ENCODE measurements at places on chromosomes 4 and X.

- DNase-seq: no peak
Observed at GRCh38 chr4:25842229-25842845, 20.5 kb downstream of the SEL1L3 start.

DNA sequence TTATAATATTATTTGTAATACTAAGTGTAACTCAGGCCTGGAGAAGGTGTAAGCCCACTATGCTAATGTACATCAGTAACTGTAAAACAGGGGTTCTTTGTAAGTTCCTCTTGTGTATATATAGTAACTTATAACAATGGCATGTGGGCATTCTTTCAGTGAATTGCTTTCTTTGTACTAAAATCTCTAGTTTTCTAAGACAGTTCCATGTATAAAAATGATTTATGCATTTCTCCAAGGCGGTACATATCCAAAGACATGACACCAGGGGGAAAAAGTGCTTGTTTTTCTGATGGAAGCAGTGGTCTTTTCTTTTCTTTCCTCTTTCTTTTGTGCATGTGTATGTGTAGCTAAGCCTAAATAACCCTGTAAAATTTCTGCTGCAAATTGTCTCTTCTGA is 702.4 kb upstream of the GRID2 start:
- no peak for DNase-seq

DNA sequence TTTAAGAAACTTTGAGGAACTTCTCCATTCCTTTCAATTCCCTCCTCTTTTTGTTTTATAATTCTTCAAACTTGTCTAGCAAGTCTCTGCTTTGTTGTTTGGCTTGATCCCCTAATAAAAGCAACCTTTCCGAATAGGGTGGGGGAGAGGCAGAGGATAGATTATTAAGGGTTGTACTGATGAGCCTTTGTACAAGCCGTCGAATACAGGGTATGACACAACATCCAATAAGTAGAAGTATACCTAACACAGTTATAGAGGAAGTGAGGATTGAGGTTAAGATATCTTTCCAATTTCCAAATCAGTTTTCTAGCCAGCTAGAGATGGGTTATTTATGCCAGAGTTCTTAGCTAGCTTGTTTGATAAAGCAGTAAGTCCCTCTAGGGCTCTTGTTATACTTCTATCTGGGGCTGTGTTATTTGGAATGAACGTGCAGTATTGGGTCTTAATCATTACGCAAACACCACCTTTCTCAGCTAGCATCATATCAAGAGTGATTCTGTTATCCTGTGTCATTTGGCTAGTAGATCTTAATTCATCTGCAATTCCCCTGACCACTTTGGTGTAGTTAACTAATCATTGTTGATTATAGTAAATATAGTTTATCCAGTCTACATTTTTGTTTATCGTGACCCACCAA is 18.5 kb downstream of the METAP1 start:
- DNase-seq: no peak

DNA sequence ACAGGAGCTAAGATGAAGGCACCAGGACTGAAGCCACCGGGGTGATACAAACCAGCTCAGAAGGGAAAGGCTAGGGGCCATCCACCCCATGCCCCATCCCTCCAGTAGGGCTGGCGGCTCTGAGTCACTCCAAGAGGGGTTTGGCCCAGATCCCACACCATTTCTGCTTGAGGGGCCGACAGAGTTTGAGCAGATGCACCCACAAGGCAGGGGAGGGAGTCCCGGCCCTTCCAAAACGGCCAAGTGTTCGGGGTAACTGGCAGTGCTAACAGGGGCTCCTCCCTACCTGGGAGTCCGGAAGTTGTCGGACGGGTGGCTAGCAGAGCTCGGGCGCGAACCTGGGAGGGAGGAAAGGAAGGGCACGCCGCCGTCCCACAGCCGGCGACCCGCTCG is 412 bp downstream of the SLC10A3 start:
- DNase-seq: no peak

DNA sequence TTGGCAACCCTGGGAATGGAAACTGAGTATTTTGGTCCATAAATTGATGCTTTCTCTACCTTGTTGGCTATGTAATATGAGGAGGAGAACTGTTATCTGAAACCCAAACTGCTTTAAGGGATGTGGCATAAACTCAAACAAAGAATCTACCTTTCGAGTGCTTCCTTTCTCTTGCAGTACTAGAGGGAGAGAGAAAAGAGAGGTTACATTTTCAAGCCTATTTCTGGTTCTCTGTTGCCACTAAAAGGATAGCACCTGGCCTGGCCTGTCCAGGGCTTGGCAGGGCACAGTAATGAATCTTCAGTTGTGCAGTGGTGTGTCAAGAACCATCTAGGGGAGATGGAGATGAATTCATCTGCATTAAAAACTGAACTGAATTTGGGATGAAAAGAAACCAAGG is 308.6 kb downstream of the PTTG2 start:
- no peak for DNase-seq

GRCh38 chrX:108091878-108092291 is 307 bp downstream of the ATG4A start:
- DNase-seq: peak; percentile 15

GRCh38 chr4:80259817-80260216 is 6.6 kb upstream of the FGF5 start:
- no peak for DNase-seq

DNA sequence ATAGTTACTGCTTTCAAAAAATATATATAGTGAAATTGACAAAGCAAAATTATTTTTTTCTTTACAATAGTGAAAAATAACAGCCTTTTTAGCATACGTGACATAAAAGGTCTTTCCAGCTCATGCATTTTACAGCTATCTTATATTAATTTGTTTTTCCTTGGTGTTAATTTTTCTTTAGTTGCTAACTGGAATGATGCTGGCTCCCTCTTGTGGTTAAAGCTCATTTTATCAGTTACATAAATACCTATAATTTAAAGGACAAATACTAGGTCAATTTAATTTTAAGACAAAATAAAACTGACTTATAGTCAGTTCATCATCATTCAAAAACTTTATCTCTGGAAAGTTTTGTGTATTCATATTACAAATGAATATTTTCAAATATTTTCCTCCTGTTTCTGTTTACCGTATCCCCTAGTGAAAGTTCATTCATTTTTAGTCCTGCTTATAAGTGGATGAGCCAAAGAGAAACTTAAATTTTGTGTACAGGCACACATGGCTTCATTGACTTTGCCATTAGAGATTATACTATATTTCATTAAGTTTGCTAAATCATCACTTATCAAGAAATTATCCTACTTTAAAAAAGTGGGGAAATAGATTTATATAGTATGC is 9.9 kb upstream of the ANAPC4 start:
- no peak for DNase-seq

DNA sequence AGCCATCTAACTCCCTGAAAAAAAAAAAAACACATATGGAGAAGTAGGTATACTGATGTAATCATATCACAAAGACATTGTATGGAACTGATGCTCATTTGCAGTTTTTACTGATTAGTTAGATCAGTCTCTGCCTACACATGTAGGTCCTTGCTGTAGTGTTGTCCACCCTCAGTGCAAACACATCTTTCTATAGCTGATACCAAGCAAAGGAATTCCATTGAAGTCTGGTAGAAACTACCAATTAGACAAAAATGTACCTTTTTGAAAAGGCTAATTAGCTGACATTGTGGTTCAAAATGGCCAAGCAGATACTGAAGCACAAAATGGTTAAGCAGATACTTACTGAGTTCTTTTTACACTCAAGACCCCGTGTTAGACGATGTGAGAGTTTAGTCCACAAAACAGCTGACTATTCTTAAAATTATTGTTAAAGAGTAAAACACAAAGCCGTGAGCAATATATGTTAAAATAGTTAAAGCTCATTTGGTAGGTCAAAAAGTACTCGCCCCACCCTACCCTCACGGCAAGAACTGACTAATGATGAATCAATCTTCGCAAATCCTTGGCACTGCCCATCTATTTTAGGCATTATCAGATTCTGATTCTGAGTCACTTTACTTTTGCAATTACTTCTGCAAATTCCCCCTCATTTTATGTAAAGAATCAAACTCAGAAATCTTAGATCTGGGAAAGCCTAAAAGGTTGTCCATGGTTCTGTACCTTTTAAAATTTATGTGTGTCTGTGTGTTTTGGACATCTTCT is 40.4 kb downstream of the COL4A6 start:
- no peak for DNase-seq

- no peak for DNase-seq
Observed at GRCh38 chrX:8586953-8587352, 122.3 kb downstream of the VCX3B start.

DNA sequence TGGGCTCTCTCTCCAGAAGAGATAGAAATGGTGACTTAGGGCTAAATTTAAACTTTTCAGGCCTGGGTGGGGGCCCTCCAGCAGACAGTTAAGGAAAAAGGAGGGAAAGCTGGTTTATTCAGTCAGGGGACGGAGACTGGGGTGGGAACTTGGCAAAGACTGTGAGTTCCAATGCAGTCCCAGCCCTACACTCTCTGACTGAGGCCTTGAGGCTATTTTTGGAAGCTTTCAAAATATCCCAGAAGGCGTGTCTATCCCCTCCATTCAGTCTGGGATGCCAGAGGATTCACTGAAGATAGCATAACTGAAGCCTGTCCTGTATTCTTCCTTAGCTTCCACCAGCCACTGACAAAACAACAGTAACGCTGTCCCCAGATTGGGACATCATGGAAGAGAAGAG is 32.1 kb upstream of the MSN start:
- DNase-seq: no peak

DNA sequence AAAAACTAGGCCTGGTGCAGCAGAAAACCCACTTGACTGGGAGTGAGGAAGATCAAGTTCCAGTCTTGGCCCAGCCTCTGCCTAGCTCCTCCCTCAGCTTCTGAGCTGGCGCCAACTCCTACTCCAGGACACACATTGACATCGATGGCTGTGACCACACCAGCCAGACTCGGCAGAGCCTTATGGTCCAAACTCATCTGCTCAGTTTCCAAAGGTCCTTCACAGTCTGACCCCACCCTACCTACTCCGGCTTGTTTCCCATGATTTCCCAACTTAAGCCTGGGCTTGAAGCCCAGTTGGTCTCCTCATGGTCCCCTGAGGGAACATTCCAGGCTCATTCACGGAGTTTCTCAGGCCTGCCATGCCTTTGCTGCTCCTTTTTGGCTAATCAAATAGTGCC is 10.1 kb downstream of the ELF4 start:
- DNase-seq: no peak

DNA sequence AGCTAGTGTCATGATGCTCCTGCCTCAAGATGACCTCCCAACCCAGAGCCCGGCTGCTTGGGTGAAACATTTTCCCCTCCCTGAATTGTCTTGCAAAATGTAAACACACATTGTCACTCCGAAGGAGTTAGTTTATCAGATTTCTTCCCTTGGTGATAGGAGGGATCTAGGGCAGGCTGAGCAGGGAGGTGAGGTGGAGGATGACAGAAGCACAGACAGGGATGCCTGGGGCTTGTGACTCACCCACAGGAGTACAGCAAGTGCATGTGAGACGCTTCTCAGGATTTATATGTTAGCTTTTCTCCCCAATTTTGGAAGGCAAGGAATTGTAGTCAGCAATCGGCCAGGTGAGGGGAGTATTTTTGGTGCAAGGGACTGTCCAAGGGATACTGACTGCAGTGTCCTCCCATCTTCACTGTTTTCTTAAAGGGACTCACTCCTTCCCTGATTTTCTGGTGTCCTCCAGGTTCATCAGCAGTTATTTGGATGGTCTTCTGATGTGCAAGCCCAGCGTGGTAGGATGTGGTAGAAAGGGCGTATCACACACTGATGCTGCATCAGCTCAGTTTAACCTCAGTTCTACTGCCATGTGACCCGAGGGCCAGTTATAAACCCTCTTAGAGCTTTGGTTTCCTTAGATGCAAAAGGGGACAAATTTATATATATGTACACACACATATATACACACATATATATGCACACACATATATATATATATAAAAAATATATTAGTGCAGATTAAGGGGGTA is 46.2 kb upstream of the IGFBP7 start:
- DNase-seq: no peak

- no peak for DNase-seq
Observed at GRCh38 chrX:45952030-45952429, 593.2 kb downstream of the ZNF674 start.

DNA sequence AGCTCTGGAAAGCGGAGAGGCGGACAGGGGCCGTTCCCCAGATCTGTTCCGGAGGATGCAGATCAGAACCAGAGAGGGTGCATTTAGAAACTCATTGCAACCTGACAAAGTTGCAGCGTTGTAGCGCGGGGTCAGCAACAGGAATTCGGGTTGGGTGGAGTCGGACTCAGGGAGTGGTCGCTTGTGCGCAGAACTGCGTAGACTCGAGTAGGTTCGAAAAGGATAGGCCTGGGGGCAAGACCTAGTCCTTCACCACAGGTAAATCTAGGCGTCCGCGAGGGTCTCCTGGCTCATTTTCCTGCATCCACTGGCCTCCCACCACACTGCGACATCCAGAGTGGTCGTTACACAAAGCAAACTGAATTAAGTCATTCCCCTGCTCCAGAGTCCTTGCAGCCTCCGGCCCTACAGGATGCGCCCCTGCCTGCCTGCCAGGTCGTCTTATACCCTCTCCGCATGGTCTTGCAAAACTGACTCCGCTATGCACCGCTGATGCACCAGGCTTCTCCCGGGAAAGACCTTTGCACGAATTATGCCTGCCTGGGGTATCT is 4.7 kb upstream of the ZNF518B start:
- DNase-seq: no peak

DNA sequence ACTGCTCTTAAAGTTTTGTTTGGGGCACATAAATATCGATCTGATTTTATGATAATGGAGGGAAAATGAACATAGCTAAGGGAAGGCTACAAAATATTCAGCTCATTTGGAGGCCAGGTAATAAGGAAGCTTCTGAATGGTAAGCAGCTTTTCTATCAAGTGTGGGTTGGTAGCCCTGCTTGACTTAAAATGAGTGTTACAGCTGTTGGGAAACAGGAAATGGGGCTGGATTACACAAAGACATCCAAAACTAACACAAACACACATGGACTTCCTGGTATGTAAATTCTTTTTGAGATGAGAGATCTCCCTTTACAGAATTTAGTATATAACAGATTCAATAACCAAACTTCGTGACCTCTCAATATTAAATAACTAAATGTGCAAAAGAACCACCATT is 58.0 kb downstream of the FGF16 start:
- DNase-seq: no peak

GRCh38 chr4:87050596-87050995 is 115.8 kb downstream of the AFF1 start:
- DNase-seq: no peak

DNA sequence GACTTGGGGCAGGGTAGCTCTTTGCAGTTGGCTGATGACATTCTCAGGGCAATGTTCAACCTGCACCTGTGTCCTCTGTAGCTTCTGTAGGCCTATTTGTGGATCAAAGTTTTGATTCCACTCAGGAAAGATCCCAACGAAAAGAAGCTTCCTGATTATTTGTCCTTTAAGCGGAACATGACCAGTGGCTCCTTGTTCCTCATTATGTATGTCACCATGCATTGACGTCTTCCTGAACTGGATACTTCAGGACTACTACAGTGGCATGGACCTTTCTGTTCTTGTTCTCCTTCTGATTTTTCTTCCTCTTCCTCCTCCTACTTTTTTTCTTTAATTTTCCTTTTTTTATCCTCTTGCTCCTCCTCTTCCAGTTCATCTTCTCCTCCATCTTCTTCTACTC is 62.4 kb downstream of the NBDY start:
- DNase-seq: no peak
